CD8-positive, alpha-beta T cell (primary cell): ENCODE measurements at places on chromosomes 12 and 14.
A peak's percentile ranks its signal among the peaks of the same experiment; 100 is the strongest.

DNA sequence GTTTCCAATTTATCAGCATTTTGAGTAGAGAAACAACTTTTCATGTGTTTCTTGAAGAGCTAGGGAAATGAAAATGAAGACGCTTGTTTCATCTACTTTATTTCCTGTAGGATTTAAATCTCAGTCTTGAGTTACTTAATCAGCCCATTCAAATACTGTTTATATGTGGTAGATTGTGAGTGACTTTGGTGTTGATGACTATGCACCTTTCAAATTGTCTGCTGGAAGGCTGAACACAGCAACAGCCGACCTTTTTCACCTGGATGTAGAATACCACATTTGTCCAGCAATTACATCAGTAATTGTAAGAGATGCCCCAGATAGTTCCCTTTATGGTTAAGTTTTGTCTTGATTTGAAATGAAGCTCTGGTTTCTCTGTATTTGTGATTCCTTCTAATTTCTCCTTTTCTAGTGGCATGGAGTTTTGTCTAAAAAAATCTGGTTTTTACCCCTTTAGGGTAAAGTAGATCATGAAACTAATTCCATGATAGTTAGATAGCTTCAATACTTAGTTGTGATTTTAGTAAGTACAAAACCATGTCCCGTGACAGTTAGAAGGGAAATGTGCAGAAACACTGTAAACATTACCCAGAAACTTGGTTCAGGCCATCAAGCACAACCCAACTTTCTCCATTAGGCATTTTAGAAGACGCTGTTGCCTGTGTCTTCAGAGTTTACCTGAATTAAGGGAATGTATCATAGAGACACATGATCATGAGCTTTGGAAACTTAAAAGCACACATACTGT lies 165.0 kb downstream of the SRGAP1 start:
- DNase-seq: no peak

- no peak for DNase-seq
Observed at GRCh38 chr12:102374190-102374589, 106.2 kb downstream of the IGF1 start.

- DNase-seq: no peak
Observed at GRCh38 chr14:91899213-91899612, 31.9 kb upstream of the TC2N start.

DNA sequence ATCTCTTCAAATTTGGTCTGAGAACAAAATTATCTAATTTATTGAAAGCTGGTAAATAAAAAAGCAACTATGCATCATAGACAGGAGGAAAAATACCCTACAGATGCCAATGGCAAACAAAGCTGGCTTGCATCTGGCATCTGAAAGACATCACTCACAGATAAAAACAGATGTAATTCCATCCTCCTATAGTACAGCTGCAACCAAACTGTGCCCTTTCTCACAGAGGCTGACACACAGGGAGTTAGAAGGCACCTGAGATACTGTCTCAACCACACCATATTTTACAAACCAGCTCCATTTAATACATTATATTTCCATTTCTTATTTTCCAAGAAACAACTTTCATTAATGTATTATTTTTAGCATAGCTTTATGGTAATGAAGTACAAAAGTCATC lies 39.4 kb downstream of the DUSP16 start:
- DNase-seq: no peak

DNA sequence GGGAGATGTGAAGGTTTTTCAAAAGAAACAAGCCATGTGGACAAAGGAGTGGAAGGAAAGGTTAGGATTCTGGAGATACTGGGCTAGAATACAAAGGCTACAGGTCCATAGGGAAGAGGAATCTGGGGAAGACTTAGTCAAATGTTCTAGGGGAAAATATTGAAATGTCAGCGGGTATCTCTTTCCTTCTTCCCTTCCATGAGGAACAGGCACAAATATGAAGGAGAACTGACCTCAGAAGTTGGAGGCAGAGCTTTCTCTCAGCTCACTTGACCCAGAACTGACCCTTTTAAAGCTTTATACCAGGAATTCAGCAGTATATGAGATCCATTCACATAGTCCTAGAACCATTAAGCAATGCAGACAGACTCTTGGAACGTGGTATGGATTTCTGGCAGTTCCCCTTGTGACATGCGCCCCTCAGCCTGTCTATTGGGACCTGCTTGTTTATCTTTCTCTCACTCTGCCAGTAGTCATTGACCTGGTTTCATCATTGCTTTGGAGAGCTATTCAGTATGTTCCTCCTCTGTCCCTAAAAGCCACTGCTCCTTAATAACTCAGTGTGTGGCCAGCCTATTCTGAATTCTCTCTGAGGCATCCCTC lies 43.0 kb upstream of the GSG1 start:
- DNase-seq: no peak

DNA sequence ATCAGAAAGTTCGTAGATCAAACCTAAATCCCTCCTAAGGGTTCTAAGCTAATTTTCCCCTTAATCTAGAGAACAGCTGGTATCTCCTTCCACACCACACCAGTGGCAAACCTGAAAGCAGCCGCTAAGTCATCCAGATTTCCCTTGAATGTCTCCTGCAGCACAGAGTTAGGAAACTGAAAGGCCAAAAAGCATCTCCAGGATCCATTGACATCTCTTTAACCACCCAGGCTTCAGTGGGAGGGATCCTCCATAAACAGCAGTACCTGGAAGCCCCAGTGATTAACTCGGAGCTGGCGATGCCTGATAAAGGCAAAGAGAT lies 47.6 kb downstream of the CRACR2A start:
- DNase-seq: no peak

- no peak for DNase-seq
Observed at GRCh38 chr14:60184146-60184904, 19.1 kb upstream of the DHRS7 start.

- DNase-seq: no peak
Observed at GRCh38 chr12:102730996-102731395, 186.0 kb downstream of the PAH start.

DNA sequence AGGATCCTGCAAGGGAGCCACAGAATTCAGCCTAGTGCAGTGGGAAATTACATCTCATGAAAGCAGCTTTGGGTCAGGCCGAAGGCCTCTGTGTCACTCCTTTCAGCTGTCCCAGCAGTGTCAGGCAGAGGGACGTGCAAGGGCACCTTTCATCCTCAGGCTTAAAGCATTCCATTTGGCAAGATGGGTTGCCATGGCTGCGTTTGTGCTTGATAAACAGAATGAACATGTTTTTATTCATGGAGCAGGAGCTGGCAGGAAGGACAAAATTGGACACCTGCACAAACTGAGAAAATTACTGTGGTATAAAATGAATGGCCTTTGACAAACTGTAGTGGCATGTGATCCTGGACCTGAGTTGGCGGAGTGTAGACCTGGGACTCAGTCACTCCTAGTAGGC lies 29.4 kb downstream of the ACAD10 start:
- no peak for DNase-seq

DNA sequence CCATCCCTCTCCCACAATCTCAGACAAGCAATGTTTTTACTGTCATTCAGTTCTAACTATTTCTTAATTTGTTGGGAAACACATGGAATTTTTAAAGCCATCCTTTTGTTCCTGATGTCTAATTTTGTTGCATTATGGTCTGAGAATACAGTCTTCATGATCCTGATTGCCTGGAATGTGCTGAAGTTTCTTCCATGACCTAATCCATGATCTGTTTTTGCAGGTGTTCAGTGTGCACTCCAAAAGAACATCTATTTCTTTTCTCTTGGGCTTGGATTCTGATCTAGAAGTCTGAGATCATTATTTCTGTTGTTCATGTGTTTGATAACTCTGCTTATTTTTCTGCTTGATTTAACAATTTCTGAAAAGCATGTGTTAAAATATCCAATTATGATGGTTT lies 43.2 kb upstream of the PHC1 start:
- no peak for DNase-seq

- no peak for DNase-seq
Observed at GRCh38 chr12:48985475-48985897, 7.4 kb downstream of the WNT1 start.

DNA sequence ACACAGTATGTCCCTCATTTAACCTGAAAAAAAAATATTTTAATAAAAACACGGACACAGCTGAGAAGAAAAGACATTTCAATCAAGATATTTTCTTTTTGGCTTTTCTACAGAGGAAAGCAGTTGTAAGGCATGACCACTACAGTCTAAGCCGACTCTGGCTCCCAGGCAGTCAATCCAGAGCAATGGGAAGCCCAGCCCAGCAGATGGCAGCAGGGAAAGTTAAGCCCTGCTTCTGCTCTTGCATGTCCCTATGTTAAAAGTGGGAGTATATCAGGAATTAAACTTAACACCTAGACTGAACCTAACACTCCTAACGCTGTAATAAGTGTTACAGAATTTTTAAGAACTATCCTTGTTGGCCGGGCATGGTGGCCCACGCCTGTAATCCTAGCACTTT lies 19.5 kb upstream of the HAL start:
- peak; percentile 16 for DNase-seq

GRCh38 chr14:43039881-43040280 lies 1433.2 kb downstream of the LRFN5 start:
- DNase-seq: no peak

GRCh38 chr14:77573964-77574363 lies 42.5 kb downstream of the SPTLC2 start:
- no peak for DNase-seq

DNA sequence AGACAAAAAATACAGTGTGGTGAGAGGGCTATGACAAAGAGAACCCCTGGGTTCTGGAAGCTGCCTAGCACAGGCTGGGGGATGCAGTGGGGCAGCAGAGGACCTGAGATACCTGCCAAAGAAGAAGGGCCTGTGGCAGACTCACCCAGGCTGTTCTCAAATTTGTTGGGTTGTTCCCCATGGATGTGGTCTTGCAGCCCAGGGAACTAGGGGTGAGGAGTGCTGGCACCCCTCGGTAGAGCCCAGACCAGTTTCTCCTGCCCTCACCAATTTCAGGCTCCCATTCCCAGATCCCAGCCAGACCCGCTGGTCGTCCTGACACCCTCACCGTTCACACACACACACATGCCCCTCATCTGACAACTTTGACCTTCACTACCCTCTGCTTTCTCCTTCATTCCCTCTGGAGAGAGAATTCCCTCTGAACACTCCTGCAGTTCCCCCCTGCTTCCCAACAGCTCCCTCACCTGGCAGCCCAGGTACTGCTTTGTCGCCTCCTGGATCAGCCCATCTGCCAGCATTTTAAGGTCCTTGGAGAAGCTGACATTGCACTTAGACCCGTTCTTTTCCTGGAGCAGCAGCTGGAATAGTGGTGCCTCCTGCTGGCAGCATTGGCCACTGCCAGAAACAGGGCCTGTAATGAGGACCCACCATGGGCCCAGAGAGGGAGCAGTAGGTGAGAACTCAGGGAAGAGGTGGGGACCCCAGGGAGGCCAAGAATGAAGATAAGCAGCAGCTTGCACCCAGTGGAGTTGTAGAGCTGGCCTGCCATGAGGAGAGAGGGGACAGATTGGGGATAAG lies 5.9 kb upstream of the GDF11 start:
- peak; percentile 73 for DNase-seq

DNA sequence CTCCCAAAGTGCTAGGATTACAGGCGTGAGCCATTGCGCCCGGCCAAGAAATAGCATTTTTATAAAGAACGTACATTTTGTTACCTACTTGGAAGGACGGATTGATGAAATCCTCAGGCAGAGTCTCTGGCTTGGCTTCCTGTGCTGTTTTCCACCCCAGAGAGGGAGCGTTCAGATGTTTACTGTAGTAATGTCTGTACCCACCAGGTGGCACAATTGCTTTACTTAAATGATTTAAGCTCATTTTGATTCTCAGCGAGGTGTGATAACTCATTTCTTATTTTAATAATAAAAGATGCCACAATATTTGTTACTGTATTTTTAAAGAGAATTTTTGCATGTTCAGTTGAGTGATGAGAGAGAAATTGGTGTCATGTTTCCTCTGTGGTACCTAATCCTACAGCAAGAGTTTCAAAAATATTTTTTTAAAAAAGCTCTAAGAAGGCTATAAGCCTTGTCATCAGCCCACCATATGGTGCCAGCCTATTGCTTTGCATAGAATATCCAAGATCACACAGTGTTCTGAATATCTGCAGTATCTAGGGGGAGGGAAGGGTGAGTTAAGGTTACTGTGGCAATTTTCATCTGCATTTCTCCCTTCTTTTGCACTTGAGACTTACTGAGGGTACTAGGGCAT lies 82.6 kb upstream of the TRAF3 start:
- DNase-seq: peak; percentile 59

DNA sequence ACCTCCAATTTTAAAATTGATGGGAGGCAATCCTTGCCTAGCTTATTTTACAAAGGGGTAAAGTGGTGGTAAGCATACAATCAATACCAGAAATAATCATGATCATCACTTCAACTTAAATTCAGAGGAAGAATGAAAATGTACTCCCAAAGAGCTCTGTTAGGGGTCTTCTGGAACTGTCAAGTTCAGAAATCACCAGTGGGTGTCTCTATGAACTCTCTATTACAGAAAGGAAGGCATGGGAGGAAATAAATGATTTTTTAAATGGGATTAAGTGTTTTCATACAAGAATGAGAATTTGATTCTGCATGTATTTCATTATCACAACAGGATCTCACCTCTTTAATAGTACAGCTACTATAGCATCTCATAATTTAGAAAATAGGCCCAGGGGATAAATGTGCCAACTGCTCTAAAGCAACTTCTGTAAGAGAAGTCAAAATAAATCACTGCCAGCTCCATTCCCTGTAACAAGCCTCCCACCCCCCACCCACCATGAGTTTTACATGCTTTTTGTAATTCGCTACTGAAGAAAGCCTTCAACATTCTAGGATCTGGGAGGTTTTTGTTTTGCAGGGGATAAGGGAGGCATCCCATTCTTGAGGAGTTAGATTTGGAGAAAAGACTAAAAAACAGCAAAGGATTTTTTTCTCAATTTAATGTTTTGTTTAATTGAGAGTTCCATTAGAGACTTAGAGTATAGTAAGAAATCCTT lies 9.7 kb downstream of the DCP1B start:
- DNase-seq: no peak

DNA sequence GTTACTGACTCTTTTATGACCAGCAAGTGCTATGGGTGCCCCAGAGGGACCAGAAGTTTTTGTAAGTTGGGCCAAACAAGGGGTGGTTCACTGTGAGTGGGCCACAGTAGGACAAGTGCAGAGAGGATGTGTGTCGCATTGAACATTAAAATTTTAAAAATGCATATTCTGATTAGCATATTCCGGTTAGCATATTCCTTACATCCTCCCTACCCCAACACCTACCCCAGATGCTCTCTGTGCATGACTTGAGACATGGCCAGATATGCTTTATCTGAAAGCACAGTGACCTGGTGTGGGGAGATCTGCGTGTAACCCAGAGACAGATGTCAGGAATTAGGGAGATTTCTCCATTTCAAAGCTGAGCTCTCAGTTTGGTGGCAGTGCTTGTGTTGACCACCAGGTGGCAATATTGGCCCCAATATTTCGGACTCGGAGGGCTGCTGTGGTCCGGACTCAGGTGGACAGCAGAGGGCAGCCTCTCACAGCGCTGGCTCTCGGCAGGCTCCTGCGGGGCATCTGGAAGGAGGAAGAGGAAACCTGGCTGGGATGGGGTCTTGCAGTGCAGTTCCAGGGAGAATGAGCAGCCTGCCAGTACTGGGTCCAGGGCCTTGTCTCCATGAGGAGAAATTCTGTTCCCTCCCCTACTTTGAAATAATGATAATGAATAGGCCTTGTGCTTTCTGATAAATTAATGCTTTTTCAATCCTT lies 1.6 kb upstream of the CEBPE start:
- peak; percentile 66 for DNase-seq
